HuH-7.5 (cell line): ENCODE measurements at places on chromosomes 12 and 14.

DNA sequence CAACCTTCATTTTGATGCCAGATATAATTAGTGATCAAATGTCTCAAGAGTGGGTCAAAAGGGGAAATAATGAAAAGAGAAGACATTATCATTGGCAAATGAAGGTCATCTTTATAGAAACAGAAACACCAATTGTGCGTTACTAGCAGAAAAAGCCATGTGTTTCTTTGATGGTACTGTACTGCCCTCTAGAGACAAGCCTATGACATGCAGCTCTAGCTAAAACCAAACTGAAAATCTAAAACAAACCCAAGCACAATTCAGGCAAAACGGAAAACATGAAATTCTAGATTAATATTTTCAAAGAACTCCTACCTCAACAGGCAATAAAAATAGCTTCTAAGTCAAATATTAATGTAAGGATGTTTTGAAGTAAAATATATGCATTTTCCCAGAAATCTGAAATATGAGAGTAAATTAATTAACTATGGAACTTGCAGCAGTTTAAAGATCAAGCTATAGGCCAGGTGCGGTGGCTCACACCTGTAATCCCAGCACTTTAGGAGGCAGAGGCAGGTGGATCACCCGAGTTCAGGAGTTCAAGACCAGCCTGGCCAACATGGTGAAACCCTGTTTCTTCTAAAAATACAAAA lies 115.4 kb downstream of the KLHL28 start:
- DNase-seq: no peak

- DNase-seq: no peak
Measured at GRCh38 chr12:96889273-96889933, 17.7 kb upstream of the NEDD1 start.

GRCh38 chr12:91991399-91992187 lies 154.1 kb downstream of the BTG1 start:
- DNase-seq: no peak

GRCh38 chr12:55932551-55932910 lies 1.6 kb downstream of the DGKA start:
- DNase-seq: peak; percentile 42

DNA sequence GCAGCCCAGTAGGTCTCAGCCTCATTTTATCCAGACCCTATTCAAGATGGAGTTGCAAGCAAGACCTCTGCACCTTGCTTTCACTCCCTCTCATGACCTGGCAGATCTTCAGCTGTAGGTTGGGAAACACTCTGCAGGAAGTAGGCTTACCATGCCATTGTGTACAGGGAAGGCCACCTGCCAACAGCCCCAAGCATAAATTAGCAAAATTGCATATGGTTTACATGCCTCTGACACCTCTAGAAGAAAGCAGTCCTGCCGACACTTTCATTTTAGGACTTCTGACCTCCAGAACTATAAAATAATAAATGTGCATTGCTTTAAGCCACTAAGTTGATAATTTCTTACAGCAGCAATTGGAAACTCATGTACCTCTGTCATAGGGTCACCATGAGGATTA lies 96.9 kb downstream of the SLC15A4 start:
- no peak for DNase-seq

DNA sequence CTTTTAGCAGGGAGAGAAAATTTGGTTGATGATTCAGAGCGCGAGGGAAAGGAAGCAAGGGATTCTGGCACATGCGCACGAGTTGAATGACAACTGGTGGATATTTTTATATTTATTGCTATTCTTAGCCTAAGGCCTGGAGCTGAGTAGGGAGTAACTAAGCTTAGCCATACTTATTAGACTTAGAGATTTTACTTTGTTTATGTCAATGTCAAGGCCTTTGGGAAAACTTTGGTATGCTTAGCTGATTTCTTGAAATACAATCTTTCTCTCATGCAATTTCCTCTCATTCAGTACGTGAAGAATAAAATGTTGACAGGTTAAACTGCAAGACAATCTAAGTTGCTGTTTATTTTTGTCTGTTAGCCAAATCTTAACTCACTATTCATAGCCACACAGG lies 101.1 kb downstream of the CRADD start:
- no peak for DNase-seq

DNA sequence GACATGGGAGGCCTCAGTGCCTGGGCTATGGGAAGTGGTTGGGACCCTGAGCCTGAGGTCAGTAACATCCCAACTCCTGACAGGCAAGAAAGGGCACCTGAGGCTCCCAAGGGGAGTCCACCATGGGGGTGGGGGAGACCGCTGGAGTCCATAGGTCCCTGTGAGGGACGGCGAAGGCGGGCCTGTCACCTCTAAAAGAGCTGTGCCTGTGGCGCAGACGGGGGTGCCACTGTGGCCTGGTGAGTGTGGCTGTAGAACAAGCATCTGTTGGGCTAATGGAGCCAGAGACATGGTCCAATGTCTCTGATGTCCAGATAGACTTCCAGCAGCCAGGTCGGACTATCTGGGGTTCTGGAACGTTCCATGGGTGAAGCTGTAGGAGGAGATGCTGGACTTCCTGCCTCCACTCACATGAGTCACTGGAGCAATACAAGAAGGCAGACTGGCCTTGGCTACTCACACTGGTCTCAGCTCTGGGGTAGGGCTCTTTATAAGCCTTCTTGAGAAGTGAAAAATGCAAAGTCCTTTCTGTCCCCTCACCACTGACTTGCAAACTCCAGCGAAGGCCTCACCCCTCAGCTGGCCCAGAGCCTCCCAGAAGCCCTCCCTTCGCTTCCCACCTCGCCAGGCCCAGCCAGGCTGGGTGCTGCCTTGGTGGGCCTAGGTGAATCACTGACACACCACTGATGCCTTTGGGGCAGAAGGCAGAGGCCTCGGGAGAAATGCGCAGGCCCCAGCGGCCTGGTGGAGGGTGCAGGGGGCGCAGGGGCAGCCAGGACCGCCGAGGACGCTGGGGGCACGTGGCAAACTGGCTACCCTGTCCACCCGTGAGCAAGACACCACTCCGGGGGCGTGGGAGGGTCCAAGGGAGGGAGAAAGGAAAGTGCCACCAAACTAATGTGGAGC lies 1.1 kb upstream of the TRAF3 start:
- DNase-seq: no peak

DNA sequence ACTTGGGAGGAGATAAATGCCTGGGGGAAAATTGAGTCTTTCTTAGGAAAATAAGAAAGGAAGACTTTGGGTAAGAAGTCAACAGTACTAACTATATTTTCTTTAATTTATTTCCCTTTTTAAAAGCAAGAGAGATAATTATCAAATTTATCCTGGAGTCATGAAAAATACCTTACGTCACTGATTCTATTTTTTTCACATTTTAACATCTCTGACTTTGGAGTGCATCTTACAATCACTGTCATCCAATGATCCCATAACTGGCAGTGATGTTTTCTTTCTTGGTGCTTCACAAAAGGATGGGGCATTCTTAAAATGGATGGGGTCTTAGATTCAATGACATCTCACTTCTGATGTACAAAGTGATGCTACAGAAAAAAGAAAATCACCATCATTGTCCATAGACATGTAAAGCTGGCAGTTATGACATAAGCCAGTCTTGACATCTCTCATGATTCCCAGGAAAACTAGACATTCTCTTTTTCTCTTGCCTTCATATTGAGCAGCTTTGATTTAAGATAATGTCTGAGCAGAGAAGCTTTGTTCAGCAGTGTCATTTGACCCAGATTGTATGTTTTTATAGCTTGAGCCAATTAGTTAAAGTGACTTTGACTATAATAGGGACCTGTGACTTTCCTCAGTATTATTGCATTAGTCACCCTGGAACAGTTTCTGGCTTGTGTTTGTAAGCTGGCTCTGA lies 236.2 kb downstream of the EGLN3 start:
- no peak for DNase-seq

- DNase-seq: no peak
Measured at GRCh38 chr14:51023964-51024363, 70.9 kb downstream of the TRIM9 start.

GRCh38 chr12:21823581-21823980 lies 49.1 kb upstream of the KCNJ8 start:
- DNase-seq: no peak

- peak; percentile 33 for DNase-seq
Measured at GRCh38 chr12:2891240-2892053, 756 bp downstream of the TULP3 start.

GRCh38 chr12:127881371-127882140 lies 385.4 kb upstream of the TMEM132C start:
- no peak for DNase-seq

- peak; percentile 21 for DNase-seq
Measured at GRCh38 chr14:60094306-60094897, 2.7 kb downstream of the PCNX4 start.

DNA sequence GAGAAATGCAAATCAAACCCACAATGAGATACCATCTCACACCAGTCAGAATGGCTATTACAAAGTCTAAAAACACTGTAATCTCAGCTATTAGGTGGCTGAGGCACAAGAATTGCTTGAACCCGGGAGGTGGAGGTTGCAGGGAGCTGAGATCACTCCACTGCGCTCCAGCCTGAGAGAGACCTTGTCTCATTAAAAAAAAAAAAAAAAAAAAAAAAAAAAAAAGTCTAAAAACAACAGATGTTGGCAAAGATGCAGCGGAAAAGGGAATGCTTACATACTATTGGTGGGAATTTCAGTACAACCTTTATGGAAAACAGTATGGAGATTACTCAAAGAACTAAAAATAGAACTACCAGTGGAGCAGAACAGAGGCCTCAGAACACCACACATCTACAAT lies 19.0 kb upstream of the ATF7 start:
- no peak for DNase-seq

DNA sequence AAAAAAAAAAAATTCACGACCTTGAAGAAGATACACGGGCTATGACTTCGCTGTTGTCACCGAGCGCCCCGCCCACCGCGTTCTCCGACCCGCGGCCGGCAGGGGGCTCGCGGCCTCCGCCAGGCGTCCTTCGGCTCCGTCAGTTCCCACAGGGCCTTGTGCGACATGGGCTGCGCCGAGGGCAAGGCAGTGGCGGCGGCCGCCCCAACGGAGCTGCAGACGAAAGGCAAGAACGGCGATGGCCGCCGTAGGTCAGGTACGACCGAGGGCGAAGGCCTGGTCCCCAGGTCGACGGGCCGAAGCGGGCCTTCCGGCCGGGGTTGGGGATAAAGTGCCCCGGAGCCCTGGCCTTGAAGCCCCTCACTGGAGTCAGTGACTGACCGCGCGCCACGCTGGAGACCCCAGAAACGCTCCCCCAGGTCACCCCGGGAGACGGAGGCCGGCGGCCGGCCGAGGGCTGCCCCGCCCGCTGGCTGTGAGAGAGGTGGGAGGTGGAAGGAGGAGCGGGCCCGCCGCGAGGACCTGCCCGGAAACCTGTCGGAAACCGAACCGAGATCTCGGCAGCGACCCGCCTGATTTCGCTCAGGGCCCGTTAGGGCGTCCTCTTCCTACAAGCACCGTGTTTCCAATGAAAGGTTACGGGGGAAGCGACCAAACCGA lies at the start of gene TXNRD1:
Gene TXNRD1, plus strand, starts transcription at position 142 of the 660 bp plus-strand sequence. Its CDS starts 24 bp downstream, at position 166.
- no peak for DNase-seq

DNA sequence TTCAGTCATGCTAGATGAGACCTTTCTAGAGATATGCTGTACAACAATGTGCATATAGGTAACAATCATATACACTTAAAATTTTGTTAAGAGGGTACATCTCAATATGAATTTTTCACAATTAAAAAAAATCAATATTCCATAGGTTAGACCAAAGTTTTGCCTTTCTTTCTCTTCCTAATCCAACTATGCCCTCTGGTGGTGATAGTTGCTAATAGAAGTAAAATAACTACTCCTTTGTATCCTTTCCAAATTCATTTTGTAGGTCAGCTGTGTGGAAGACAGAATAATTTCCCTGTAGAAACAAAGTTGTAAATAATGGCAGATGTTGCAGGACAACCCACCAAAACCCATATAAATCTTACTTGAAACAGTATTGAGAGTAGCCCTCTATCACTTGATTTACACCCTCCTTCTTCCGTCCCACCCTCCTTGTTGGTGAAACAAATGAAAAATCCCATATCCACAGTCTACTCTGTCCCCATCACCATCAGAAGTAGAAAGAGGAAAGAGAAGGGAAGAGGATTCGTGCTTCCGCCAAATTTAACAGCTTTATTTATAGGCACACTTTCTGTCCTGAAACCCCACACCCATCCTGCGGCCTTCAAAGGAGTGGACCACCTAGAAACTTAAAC lies 34.2 kb upstream of the KICS2 start:
- no peak for DNase-seq

DNA sequence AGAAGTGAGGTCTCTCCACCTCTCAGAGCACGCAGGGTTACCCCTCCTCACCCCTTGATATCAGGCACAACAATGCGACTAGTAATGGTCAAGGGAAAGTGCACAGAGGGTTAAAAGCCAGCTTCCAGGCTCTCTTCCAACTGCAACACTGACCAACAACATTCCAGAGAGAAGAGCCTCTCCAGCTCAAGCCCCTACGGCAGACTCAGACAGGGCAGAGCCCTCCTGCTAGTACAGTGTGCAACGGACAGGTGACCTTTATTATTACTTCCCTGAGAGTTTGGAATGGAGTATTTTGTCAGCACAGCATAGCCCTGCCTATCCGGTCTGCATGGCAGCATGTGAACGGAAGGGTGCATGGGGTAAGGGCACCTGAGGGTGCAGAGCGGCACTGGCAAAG lies 73.0 kb downstream of the PTPN21 start:
- no peak for DNase-seq

GRCh38 chr12:93751864-93752610 lies 74.9 kb downstream of the CRADD start:
- DNase-seq: no peak

- DNase-seq: no peak
Measured at GRCh38 chr12:132196038-132196872, 52.0 kb downstream of the NOC4L start.

- DNase-seq: no peak
Measured at GRCh38 chr14:98931911-98932310, 340.1 kb downstream of the BCL11B start.

DNA sequence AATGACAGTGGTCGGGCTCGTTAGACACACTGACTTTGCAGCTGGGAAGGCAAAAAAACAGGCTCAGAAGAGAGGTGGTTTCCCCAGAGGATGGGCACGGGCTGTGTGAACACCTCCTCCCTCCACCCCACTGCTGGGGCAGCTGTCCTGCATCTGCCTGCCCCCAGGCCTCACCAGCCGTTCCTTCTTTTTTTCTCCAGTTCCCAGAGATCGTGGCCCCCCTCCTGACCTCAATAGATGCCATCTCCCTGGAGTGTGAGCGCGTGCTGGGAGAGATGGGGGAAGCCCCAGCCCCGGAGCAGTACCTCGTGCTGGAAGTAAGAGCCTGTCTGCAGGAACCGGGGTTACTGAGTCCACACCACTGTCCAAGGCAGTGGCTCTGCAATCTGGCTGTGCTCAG lies 17.4 kb downstream of the MVK start:
- DNase-seq: no peak
